ENCODE measurements at places on chromosomes 4 and X. TPM values are rescaled to one million over a fixed set of nuclear protein-coding genes. Genes with fewer than 3 reads are reported as not detected.

DNA sequence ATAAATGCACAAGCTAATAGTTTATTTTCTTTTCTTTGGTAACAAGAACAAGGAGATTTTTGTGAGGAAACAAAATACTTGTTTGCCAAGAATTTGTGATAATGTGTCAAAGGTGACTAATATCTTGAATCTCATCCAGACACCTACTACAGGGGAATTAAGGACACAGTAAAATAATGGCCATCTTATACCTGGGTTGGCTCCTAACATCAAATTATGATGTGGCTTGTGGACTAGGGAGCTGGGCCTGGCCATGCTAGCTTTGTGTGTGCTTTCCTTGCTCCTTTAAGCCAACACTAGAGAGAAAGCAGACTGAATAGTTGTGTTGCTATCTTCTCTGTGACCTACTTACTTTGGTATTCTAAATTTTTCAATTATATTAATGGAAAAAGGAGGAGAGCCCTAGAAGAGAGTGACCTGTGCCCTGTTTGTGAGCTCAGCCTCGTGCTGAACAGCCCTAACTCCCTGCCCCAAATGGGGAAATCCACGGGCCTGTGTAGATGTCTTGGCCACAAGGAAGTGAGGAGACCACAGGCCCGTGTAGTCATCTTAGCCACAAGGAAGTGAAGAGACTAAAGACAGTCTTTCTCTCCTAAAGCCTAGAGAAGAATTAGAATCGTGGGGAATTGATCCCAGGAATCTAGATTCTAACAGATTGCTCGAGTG is 23.3 kb downstream of the ARHGAP24 start:
- no peak for DNase-seq

GRCh38 chr4:10762561-10762960 is 78.0 kb upstream of the CLNK start:
- no peak for DNase-seq

GRCh38 chrX:119618439-119618838 is 12.2 kb upstream of the NKRF start:
- no peak for DNase-seq

DNA sequence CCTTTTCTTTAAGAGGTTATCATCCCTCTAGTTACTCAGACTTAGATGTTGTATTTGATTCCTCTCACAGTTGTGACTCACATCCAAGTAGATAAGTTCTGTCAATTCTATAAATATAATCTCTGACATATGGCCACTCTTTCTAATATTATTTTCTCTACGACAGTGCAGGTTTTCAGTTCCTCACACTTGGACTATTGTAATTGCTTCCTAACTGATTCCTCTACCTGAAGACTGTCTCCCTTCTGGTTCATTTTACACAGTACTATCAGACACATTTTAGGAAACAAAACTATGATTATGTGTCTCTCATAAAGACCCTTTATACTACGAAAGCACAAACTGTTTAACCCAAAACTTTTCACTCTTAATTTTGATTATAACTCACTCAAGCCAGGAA is 31.3 kb upstream of the GNRHR start:
- DNase-seq: no peak

DNA sequence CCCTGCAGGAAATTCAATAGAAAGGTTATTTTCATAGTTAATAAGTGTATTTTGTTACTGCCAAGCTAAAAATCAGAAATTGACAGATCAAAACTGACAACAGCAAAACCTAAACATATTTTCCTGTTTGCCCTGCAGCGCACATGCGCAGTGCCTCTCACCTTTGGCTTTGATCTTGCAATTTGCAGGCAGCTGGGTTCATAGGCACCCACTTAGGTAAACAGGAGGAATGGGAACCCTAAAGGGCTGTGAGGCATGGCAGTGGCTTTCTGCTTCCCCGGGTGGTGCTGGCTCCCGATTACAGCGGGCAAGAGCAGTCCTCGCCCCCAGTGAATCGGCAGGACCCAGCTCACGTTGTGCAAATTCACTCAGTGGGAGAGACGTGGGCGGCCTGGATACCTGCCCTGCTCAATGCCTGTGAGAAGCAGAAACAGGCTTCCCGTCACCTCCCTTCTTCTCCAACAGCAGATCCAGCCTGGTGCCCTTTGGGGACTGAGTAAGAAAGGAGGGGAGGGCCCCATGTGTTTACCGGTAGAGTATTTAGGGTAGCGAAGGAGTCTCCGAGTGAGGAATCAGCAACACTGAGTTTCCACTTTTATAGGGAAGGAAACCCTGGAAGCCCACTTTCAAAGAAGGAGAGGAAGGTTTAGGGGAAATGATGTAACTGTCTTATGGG is 25.7 kb downstream of the CCKAR start:
- no peak for DNase-seq

DNA sequence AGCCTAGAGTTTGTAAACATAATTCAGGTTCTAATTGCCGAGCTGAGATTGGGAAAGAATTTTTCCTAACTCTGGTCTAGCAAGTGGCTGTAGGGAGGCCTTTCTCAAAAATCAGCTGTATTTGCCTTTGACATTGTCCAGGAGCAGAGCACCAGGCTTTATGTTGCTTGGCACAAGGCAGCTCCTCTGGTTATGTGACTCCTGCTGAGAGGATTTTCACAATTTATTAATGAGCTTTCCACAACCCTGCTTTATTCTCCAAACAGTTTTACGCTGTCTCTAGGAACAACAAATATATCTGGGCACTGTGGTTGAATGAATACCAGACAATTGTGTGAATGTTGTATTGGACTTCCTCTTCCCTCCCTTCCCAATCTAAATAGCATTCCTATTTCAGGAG is 14.9 kb downstream of the LSM6 start:
- no peak for DNase-seq

DNA sequence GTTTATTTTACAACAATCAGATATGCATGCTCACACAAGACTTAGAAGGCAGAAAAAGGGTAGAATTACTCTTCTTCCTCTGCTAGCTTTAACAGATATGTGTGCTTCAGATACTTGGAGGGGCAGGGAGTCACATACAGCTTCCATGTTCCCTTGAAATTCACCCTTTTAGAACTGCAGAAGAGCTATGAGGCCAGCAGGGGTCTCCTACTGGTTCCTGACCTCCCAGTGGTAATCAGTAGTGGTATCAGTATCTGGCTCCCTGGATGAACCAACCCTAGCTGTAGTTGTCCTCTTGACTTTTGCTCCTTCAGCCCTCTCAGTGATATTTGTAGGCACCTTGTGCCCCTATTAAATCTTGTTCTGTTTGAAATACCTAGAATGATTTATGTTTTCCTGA is 81.5 kb downstream of the RCHY1 start:
- no peak for DNase-seq

GRCh38 chr4:169485791-169486742 is 126.3 kb downstream of the NEK1 start:
- peak; percentile 5 for DNase-seq

- no peak for DNase-seq
These were observed 41.1 kb upstream of the HS3ST1 start for GRCh38 chr4:11469650-11470437.

GRCh38 chr4:40553995-40554394 is 75.7 kb downstream of the RBM47 start:
- DNase-seq: no peak

GRCh38 chr4:27684610-27685011 is 824.0 kb downstream of the STIM2 start:
- DNase-seq: peak; percentile 69

DNA sequence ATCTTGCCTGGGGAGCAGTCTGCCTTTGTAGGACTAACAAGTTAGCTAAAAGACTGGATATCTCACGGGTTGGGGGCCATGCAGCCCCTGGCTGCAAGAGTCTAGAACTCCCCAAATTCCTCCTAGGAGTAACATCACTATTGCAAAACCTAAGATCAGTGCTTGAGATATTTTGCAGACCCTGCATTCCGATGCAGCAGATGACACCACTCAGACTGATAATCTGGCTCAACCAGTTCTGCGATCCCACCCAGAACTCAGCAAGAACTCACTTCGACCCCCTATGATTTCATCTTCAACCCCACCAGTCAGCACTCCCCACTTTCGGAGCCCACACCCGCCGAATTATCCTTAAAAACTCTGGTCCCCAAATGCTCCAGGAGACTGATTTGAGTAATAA is 834.0 kb downstream of the C4orf33 start:
- DNase-seq: no peak

DNA sequence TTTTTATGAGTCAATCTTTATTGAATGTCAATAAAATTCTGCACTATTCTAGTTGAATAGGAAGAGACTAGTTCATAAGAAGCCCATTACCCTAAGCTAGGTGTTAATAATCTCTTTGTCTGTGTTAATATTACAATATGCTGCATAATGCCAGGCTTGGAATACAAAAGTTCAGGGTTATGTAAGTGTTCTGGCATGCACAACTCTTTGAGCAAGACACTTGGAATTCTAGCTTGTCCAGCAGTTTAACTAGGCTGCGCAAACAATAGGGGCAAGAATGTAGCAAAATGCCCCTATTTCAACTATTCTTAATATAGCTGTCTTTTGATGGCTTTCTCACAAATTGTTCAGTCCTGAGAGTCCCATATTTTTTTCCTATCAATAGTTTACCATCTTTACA is 31.3 kb upstream of the ETNPPL start:
- no peak for DNase-seq

DNA sequence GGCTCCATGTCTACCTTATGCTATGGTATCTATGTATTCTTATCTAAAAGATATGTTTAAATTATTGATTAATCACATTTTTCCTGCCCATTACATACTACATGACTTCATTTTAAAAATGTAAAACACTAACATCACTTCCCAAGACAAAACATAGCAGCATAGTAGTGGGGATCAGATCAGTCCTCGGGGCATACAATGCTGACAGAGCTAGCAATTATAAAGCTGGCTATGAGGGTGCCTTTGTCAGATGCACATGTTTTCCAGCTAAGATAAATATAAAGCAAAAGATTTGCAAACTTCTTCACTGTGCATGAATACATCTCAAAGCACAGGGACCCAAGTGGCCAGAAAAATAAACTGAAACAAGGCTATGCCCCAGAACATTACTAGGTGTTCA is 549.8 kb upstream of the INTU start:
- no peak for DNase-seq

- no peak for DNase-seq
These were observed 193.2 kb upstream of the LEF1 start for GRCh38 chr4:108361886-108362285.

DNA sequence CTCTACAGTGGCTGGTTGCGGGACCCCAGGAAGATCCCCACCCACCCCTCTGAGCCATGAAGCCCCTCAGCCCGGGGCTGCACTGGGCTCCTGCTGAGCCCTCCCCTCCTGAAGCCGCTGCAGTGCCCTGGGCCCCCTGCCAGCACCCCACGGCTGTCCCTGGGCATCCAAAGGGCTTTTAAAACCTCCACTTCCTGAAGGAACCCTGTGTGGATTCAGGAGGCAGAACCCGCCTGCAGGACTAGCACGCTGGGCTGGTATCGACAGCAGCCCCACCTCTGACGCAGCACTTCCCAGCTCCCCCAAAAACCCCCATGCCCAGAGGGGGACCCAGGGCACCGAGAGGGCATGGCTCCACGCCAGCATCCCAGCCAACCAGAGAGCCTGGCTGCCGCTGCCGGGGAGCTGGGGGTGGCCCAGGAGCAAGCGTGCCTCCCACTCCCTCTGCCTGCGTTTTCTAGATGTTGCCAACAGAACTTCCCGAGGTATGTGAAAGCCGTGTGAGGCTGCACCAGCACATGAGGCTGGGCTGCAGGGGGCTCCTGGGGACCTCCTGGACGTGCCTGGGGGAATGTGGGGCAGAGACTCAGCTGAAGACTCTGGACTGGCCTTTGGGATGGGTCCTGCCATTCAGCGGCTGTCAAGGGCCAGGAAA is 6.3 kb downstream of the MXD4 start:
- DNase-seq: no peak

DNA sequence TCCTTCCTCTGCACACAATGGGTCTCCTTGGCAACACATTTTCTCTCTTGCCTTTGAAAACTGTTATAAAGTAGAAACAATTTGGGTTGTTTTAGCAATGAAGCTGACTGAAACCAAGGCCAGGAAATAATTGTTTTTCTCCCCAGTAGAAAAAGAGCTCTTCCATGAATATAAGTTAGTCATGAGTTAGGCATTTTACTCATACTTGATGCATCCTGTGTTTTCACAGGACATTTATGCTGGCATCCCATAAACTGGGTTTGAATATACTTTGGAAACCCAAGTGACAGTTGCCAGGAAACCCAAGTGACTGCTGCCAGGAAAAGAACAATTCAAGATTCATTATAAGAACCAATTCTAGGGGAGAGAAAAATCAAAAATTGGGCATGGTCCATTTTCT is 128.6 kb upstream of the NPY2R start:
- no peak for DNase-seq

GRCh38 chr4:118981171-118981838 is 92.7 kb downstream of the SYNPO2 start:
- no peak for DNase-seq

- DNase-seq: no peak
These were observed 16.4 kb downstream of the TMEM31 start for GRCh38 chrX:103727115-103727514.

DNA sequence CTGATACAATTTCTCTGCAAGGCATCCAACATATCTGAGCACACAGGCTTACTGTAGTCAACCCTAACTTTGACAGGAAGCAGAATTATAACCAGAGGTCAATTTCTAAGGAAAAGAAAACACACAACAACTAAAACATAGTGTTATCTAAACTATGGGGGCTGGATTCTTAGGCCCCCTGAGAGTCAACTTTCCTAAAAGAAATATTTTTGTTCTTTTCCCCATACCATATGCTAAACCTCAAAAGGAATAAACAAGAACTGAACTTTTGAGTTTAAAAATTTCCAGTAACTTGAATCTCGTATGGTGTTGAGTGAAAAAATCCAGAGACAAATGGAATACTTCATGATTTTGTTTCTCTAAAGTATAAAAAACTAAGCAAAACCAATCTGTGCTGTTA is 42.9 kb downstream of the ATXN3L start:
- DNase-seq: no peak

- DNase-seq: no peak
These were observed 133.5 kb downstream of the COL4A5 start for GRCh38 chrX:108573136-108573535.

- DNase-seq: peak; percentile 2
These were observed 108.3 kb upstream of the KLHL4 start for GRCh38 chrX:87409113-87409841.

DNA sequence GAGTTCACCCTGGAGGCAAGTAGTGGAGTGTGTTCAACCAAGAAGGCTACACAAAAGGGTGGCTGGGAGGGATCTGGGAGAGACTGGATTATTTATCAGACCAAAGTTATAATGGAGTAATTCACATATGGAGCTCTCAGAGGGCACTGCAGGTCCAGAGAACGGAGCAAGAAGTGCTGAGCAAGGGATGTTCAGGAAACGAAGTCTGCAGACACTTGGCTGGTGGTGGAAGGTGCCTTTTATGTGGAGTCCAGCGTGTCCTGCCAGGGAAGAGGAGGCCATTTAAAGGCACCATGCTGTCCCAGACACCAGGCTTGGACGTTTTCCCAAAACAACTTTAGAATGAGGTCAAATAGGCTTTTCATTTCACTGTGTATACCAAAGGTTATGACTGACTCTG is 130.1 kb downstream of the CEP135 start:
- DNase-seq: no peak

GRCh38 chrX:130295519-130296296 is 27.0 kb upstream of the ZNF280C start:
- no peak for DNase-seq

The GAK gene
- total RNA-seq: 45.2 TPM

The MAGEA1 gene
- total RNA-seq: not detected

The CFAP47 gene
- 2.2 TPM for total RNA-seq

The MAGT1 gene
- 18.9 TPM for total RNA-seq

The PTTG2 gene
- total RNA-seq: not detected

The MAGED4 gene
- total RNA-seq: 46.2 TPM

The SEPTIN6 gene
- total RNA-seq: 43.0 TPM

The RAB39B gene
- total RNA-seq: 28.2 TPM

The PHKA2 gene
- 18.4 TPM for total RNA-seq

The BMPR1B gene
- total RNA-seq: 23.6 TPM

The TLL1 gene
- total RNA-seq: 0.78 TPM

The HDX gene
- total RNA-seq: 17.8 TPM

The CSAG1 gene
- total RNA-seq: not detected
